ENCODE measurements at places on chromosomes 2 and 18.

DNA sequence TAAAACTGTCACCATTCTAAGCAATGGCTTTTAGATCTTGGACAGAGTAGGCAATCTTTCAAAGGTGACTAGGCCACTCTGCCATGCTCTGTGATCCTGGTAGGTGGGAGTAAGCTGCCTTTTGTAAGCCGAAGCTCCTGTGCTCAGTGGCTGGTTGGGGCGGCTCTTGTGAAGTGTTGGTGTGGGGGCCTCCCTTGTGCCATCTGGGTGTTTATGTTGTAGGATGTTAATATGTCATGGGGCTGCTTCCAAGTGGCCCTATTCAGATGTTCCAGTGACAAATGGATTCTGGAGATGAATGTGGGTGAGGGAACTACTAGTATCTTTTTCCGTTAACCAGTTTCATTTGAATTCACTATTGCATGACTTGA, 116.8 kb upstream of the SPRED2 start:
- no peak for DNase-seq

DNA sequence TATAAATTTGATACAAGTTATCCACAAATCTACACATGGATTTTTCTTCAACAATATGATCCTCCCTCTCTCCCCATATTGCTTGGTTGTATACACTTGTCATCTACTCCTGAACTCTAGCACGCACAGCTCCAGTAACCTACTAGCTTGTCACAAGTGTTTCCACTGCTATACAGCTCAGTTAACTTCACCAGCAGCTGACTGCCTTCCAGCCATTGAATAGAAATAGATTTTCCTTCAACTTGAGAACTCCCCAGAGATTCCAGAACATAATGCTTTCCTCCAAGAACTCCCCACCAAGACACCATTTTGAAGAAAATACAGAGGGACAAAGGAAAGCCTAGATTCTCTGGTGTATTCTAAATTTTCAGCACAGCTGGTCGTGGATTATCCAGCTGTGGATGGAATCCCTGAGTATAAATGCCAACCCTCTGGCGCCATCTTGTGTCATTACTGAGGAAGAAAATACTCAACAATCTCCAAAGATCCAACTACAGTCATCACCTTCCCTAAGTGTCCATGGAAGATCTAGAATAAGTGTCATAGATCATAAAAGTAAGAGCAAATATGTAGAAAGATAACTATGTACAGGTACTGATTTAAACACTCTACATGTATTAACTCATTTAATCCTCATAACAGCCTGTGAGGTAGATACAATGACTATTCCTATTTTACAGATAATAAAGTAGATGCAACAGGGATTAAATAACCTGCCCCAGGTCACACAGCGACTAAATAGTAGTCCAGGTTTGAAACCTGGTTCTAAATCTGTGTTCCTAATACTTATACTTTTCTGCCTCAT, 156.7 kb downstream of the ARHGAP28 start:
- no peak for DNase-seq

GRCh38 chr2:236765478-236765877, 195.9 kb downstream of the ACKR3 start:
- no peak for DNase-seq

GRCh38 chr18:78765637-78766281, 213.9 kb upstream of the SALL3 start:
- DNase-seq = no peak

Measured in DMS79 (cell line).